Stimulated activated CD4-positive, alpha-beta T cell treated with anti-CD3 and anti-CD28 coated beads, Interleukin-1b, Interleukin-23, amount 100 ng/mL, for 48 hours (primary cell): ENCODE measurements at places on chromosomes 11 and 22.
A peak's percentile ranks its signal among the peaks of the same experiment; 100 is the strongest.

GRCh38 chr11:83511646-83512045, 225.5 kb upstream of the CCDC90B start:
- DNase-seq = no peak

DNA sequence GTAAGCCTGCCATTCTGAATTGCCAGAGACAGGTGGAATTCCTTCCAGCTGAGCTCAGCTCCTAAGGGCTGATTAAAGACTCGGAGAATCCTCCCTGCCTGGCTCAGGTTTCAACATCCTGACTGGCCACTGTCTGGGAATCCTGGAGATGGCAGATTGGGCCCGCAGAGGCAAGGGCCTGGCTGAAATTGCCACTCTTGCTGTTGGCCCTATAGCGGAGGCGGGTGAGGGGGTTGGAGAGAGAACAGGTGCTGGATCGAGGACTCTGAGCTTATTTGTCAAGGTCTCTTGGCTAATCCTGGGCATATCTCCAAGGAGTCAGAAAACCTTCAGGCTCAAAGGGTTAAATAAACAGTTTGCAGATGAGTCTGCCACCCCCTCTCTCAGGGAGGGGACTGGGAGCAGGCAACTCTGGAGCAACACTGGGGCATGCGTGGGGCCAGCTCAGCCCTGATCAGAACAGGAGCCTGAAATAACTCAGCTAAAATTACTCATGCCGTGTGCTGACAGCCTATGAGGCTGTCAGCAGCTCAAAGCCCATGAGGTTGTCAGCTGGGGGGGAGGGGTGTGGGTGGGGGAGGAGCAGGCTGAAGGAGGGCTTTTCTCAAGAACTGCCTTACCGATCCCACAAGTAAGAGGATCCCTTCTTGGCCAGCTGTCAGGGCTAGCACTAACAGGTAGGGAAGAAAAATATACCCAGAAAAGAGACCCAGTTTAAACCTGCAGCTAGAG, 14.7 kb upstream of the MFRP start:
- DNase-seq = peak; percentile 86

DNA sequence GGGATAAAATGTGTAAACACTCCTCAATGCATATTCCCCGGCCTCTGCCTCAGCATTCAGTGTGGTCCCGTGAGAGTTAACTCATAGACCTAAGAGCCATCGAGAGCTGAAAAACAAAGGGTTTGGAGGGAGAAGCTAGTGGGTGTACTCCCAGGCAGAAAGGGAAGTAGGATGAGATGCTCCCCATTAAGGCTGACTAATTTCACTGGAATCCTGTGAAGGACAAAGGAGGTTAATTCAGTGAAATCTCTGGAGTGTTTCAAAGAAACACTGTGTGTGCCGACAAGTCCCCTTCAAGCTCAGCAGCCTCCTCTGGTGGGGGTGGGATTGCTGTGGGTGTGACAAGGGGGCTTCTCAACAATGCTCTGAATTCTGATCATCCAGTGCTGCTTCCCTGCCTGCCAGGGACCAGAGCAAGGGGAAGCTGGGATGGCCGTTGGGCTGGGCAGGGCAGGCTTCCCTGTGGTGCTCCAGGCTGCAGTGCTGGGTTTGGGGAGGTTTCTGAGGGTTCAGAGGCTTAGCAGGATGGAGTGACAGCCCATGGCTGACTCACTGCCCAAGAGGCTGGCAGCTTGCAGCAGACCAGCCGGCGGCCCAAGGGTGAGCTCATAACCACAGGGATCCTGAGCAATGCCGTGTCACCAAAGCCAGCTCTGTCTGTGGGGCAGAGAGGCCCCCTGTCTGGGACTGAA, 61.4 kb upstream of the BMAL1 start:
- peak; percentile 73 for DNase-seq

DNA sequence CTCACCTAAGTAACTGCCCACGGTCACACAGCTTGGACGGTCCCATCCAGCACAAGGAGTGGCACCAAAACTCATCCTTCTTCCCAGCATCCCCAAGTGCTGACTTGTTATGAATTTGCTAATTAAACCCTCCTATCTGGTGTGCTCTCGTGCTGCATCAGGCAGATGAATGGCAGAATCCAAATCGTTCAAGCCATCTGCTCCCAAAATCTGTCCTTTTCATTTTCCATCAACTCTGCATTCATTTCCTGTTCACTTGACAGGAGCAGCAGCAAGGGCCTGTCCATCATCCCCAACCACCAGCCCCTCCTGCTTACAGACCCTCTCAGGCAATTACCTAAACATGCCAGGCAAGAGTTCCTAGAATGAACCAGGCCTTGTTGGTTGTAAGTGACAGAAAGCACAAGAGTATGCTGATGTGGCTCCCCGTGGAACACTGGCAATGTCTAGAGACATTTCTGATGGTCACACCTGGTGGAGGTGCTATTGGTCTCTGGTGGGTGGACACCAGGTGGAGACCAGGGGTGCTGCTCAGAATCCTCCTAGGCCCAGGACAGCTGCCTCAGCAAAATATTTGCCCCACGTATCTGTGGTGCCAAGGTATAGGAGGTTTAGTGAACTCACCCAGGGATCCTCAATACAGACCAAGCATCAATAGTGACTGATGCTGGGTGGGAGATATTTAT, 832.5 kb downstream of the TBC1D22A start:
- no peak for DNase-seq

GRCh38 chr11:118628432-118628831, 21.0 kb downstream of the PHLDB1 start:
- no peak for DNase-seq

DNA sequence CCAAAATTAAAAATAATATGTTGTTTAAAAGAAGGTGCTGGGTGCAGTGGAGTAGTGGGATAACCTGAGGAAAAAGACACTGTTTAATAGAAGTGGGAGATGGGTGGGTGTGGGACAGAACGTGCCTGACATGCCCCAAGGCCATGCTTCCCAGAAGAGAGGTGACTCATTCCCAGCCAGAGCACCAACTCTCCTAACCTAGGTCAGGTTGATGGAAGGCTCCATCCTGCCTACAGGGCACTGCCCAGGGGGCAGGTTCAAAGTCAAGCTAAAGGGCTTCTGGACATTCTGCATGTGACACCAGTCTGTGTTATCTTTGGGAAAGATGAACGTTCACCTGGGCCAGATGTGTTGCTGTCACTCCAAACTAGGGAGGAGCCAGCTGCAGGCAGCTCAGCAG, 453.1 kb downstream of the SOX6 start:
- DNase-seq = no peak

GRCh38 chr22:24826710-24827285, 20.8 kb downstream of the SGSM1 start:
- DNase-seq = no peak

DNA sequence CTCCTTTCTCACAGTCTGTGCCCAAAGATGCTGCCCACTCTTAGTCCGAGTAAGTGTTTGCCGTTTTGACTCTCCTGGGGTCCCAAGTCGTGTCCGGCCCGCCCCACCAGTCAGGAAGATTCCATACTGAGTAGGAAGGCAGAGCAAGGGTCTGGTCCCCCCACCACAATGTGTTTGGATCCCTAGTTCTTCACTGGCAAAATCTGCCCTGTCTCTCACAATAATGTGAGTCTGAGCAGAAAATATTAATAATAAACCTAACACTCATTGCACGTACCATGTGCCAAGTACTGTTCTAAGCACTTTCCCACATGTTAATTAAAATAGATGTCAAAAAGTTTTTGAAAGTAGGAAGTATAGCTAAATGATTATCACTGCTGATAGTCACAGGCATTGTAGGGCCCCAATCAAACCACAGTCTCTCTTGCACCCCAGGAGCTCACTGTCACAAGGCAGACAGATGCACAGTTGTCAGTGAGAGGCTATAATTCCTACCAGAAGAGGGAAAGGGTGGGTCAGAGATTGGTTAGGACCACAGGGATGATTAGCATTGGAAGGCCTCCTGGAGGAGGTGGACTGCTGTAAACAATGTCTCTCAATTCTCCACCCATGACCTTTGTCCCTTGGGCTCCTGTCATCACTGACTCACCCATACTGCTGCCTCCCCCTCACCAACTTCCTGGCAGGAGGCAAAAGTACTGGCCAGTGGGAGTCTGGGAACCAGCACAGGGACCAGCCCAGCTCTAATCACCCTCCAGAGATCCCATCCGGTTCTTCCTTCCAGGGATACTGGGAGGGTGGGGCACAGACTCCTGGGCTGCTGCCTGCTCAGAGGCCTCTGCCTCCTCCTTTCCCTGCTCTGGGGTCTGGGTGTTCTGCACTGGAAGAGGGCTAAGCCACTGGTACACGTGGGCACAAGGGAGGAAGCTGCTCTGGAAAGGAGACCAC, 1.0 kb upstream of the POLD4 start:
- DNase-seq = no peak

DNA sequence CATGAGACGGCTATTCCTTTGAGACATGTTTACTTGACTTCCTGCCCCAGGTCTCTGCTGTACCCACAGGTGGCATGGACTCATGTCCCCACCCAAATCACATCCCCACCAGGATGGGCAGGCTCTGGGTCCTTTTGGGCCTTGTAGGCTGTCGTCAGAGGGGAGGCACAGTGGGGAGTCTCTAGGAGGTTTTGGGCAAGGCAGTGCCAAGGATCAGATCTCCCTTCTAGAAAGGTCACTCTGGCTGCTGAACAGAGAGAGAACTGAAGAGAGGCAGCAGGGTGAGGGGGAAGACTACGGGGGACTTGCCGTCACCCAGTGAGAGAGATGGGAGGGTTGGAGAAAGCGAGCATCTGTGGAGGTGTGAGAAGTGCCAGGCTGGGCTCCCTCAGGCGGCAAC, 4.6 kb upstream of the KCNQ1OT1 start:
- no peak for DNase-seq

DNA sequence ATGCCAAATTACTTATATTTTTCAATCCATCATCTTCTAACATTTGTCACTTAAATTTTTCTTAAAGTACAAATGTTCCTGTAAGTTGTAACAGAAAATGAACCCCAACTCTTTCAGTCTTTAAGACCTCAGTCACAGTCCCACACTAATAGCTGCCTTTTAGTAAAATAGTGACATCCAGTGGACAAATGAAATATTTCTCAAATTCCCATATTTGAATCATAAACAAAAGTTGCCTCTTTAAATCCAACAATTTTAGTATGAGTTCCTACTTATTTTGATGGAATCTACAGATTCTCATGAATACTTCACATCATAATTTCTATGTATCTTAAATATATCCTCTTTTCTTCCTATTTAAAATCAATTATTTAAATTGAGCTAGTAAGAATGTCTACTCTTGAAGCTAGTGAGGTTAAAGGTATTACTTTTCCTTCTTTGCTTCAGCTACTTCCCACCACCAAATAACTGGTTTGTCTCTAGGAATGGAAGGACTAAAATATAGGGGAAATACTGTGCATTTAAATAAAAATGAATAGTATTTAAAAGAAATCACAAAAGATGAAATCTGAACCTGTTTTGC, 9.2 kb downstream of the LIN7C start:
- DNase-seq = no peak

DNA sequence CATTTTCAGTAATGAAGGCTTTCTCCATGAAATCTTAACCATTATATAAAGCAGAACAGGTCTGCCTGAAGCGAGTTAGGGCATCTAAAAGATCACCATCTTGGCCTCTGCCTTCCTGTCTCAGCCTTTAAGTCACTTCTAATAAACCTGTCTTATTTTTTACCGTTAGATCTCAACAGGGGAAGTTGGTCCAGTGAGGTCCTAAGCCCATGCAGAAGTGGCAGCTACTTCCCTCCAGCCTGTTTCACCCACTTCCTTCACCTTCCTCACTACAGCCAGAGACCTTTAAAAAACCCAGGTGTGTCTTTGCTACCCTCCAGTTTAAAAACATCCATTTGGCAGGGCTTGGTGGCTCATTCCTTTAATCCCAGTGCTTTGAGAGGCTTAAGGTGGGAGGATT, 14.1 kb upstream of the LIPT2 start:
- DNase-seq = no peak

- DNase-seq = no peak
Measured at GRCh38 chr22:19016081-19016766, 80.1 kb upstream of the PRODH start.

DNA sequence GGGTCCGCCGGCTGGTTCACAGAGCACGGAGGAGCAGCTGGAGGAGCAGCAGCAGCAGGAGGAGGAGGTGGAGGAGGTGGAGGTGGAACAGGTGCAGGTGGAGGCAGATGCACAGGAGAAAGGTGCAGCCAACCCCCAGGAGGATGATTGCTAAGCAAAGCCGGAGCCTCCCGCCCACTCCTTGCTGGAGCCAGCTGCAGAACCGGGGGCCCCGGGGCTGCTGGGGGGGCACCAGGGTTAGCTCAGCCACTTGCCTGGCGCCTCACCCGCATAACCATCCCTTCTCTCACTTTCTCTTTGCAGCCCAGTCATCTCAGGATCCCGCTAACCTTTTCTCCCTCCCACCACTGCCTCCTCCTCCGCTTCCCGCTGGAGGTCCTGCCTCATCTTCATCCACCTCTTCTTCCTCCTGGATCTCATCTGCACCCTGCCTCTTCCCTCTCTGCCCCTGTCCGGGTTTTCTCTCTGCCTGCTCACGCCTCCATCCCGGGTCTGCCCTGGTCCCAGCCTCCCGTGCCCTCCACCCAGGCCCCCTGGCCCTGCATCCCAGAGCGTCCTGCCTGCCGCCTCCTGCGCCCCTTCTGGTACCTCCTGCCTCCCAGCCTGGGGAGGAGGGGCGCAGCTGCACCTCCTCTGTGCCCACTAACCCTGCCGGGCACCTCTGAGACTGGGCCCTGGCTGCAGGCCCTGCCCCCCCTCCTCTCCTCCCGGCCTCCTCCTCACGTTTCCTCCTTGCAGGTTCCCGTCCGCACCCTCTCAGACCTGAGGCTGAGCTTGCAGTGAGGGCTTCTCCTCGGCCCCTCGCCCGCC, 9.5 kb downstream of the KCTD17 start:
- DNase-seq = peak; percentile 76
